ENCODE measurements at places on chromosomes 11 and 22.
A peak's percentile ranks its signal among the peaks of the same experiment; 100 is the strongest.

GRCh38 chr11:102598272-102598671 is 26.9 kb downstream of the MMP20 start:
- no peak for DNase-seq

DNA sequence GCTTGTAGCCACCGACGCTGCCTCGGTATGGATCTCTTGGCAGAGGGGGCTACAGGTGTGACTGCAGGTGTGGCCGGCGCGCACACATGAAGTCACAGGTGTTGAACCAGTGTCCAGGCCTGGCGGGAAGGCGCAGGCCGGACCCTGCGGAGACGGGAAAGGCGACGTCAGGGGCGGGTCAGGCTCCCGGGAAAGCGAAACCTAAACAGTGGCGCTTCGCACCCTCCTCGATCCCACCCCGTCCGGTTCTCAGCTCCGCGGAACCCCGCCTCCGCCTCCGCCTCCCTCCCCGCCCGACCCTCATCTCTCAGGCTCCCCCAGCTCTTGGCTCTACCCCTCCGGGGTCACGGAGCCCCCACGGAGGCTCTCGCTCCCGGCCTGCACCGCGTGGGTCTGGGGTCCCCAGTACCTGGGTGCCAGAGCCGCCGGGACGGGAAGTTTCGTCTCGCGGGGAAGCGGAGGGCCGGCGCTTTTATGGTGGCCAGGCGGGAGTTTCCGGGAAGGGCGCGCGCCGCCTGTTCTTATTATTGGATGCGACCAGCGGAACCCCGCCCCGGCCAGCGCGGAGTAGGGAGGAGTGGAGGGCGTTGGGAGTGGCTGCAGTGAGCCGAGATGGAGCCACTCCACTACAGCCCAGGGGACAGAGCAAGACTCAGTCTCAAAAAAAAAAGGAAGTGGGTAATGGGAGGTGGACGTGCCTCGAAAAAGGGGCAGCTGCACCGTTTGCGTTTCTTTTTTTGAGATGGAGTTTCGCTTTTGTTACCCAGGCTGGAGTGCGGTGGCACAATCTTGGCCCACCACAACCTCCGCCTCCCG is at the start of gene IRF7:
TSS of gene IRF7 (minus strand) at position 447 of the 816 bp plus-strand sequence. CDS start 586 bp downstream, outside the sequence.
- DNase-seq, result peak; percentile 83

- no peak for DNase-seq
Measured at GRCh38 chr11:14902650-14903350, 10.8 kb upstream of the CYP2R1 start.

- DNase-seq, result no peak
Measured at GRCh38 chr22:22931557-22932270, 44.1 kb downstream of the IGLL5 start.

DNA sequence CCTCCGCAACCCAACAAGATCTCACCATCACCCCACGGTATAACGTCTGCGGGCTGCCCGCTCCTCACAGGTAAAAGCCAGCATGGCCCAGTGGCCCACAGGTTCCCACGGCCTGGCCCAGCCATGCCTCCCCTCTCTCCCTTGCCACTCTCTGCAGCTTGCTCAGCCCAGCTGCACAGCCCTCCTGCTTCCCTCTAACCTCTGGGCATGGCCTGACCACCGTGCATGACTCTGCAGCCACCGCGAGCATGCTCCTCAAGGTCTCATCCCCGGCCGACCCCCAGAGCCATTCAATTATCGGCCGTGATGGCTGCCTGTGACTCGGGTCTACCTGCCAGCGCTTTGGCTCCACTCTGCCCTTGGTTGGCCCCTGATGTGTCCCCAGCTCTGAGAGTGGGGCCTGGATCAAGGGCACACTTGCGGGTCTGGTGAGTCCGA is 185.5 kb downstream of the CTTN start:
- DNase-seq, result no peak

GRCh38 chr11:65988791-65989592 is 13.0 kb downstream of the EIF1AD start:
- peak; percentile 78 for DNase-seq

GRCh38 chr11:16000065-16000464 is 356.3 kb downstream of the SOX6 start:
- no peak for DNase-seq

DNA sequence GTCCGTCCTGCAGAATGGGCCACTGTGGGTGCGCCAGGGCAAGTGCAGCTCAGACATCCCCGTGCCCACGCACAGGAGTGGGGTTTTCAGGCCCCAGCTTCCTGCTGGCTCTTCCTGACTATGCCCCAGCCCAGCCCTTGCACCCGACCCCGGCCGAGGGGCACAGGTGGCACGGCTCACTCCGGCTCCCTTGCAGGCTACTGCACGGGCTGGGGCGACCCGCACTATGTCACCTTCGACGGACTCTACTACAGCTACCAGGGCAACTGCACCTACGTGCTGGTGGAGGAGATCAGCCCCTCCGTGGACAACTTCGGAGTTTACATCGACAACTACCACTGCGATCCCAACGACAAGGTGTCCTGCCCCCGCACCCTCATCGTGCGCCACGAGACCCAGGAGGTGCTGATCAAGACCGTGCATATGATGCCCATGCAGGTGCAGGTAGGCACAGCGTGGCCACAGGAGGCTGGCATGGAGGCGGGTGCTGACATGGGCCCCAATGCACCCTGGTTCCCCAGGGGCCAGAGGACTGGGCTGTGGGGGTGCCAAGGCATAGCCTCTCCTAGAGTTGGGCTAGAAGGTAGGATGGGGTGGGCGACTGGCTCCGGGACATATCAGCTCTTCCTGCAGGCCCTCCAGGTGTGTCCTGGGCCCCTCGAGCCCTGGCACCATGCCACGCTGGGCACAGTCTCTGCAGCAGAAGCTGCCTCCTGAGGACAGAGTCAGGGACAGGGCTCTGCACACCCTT is 27.7 kb downstream of the MUC2 start:
- DNase-seq, result no peak

- DNase-seq, result no peak
Measured at GRCh38 chr22:37020192-37020479, 594 bp downstream of the MPST start.

GRCh38 chr11:32108576-32108975 is 17.7 kb downstream of the RCN1 start:
- no peak for DNase-seq

GRCh38 chr11:62402226-62402959 is 16.4 kb upstream of the SCGB1A1 start:
- peak; percentile 39 for DNase-seq

DNA sequence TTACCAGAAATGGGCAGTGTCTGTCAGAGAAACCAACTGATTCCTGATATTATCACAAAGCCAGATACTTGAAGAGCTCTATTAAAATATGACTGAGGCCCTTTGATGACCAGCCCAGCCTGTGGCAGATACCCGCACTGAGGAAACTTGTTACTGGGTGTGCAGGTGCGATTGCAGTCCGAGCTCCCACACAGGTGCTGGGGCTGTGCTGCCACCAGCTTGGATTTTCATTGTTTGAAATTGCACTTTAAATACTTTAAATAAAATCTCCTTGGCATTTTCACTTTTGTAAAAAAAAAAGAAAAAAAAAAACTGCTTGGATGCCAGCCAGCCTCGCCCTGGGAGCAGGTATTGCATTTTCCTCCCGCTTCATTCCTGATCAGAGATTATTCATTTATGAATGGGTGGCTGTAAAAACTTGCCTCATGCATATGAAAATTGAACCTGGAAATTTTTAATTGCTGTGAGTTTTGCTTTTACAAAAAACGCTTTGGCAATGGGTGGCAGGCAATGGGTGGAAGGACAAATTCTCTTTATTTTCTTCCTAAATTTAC is 21.2 kb downstream of the EHF start:
- DNase-seq, result no peak

GRCh38 chr11:133992121-133992520 is 35.4 kb upstream of the IGSF9B start:
- DNase-seq, result no peak

DNA sequence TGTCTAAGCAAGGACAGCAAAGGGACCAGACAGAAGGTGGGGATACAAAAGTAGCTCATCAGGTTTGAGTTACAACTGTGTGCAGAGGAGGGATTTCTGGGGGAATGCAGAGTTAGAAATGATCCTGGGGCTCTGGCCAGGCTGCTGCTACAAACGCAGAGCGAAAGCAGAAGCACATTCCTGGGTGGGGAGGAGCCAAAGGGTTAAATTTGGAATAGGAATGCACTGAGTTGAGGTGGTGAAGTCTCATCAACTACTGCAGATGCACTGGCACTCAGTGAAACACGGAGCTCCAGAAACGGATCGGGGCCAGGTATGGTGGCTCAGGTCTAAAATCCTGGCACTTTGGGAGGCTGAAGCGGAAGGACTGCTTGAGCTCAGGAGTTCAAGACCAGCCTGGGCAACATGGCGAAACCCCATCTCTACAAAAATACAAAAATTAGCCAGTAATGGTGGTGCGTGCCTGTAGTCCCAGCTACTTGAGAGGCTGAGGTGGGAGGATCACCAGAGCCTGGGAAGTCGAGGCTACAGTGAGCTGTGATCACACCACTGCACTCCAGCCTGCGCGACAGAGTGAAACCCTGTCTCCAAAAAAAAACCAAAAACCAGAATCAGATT is 3.2 kb downstream of the CHKA start:
- DNase-seq, result no peak

- DNase-seq, result no peak
Measured at GRCh38 chr22:17283423-17283822, 64.2 kb upstream of the ADA2 start.

GRCh38 chr22:33650244-33650643 is 270.0 kb downstream of the LARGE1 start:
- no peak for DNase-seq

GRCh38 chr11:9834291-9834690 is 170.4 kb downstream of the SWAP70 start:
- DNase-seq, result no peak

DNA sequence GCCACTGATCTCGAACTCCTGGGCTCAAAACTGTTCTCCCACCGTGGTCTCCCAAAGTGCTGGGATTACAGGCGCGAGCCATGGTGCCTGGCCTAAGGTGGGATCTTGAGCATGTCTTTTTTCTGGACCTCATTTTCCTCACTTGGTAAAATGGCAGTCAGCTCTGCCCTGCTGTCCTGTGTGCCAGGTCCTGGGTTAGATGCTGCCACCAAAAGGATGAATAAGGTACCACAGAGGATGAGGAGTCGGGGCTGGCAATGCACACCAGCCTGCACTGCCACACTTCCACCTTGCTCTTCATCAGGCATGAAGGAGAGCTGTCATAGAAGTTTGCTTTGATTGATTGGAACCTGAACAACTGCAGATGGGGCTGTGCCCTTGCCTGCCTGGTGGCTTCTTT is 32.3 kb downstream of the ACO2 start:
- DNase-seq, result no peak

DNA sequence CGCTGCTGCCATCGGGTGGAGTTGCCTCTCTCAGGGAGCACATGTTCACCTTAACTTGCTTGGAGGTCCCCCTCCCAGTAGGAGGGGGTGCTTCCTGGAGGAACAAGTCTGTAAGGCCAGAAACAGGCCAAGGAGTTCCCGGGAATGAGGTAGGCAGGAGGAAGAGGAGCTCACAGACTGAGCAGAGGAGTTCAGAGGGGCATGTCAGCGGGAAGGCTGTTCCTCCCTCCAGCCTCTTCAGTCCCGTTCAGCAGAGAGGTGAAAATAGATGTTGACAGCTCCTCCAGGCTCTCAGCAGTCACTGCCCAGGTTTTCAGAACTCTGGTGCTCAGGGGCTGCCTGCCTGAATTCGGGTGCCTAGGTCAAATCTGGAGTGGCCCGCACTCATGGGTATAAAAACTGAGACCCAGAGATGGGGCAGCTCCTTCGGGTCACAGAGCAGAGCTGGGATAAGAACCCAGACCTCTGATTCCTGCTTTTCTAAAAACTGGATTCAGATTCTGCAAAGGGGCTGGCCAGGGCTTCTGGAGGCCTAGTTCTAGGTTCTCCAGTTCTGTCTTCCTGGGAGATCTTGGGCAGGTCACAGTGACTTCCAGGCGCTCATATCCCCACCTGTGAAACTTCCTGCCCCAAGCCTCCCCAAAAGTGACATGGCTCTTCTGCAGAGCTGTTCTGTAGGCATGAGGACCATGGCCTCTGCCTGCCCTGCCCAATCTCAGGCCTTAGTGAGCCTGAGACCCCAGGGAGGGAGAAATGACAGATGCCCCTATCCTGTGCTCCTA is 18.3 kb downstream of the ATG16L2 start:
- DNase-seq, result no peak

- no peak for DNase-seq
Measured at GRCh38 chr11:84056653-84057376, 770.6 kb upstream of the CCDC90B start.

DNA sequence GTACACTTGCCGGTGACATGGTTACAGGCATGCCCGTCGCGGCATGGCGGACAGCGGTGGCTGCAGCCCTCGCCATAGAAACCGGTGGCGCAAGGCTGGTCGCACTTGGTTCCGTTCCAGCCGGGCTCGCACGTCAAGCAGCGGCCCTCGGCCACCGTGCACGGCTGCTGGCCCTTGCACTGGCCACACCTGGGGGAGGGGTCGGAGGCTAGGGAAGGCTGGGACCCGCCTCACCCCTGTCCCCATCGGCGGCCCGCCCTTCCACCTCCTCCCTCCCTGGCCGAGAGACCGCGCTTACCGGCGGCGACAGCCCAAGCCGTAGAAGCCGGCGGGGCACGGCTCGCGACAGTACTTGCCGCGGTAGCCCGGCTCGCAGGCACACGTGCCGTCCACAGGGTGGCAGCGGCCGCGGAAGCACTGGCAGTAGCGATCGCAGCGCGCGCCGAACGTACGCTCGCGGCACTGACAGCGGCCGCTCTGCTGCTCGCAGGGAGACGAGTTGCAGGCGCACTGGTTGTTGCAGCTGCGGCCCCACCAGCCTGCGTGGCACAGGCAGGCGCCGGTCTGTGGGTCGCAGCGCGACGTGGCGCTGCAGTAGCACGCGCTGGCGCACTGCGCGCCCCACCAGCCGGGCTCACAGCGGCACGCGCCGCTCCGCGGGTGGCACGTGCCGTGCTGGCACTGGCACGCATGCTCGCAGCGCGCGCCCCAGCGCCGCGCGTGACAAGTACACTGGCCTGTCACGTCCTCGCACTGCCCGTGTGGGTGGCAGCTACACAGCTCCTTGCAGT is 6.7 kb downstream of the SCARF2 start:
- DNase-seq, result peak; percentile 65

GRCh38 chr11:14519597-14519916 is 629 bp downstream of the PSMA1 start:
- DNase-seq, result peak; percentile 23

- no peak for DNase-seq
Measured at GRCh38 chr11:130719220-130719915, 196.9 kb downstream of the SNX19 start.

GRCh38 chr11:65767406-65767805 is 13.4 kb downstream of the AP5B1 start:
- DNase-seq, result no peak

- no peak for DNase-seq
Measured at GRCh38 chr11:46896719-46897406, 21.5 kb downstream of the LRP4 start.

GRCh38 chr11:78642979-78643675 is 68.5 kb upstream of the NARS2 start:
- DNase-seq, result no peak

DNA sequence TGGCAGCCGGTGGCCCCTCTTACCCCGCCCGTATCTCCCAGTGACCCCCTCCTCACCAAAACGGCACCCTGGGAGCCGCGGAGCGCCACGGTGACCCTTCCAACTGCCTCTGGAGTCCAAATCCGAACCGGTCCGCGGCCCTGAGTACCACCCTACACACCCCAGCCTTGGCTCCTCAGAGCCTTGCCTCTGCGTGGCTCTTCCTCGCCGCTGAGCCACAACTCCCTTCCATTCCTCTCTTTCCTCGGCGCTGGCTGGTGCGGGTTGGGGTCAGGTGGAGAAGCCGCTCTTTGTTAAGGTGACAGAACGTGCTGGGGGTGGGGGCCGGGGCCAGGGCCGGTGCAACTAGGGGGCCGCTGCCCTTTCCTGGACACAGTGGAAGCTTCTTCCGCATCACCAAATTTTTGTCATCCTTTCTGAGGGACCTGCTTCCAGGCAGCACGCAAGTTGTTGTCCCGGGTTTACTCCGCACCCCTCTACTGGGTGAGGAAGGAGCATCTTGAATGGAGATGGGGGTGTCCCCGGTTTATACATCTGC is 6.5 kb downstream of the ALX4 start:
- no peak for DNase-seq
